T-cell (primary cell): ENCODE measurements at places on chromosomes 12 and 14. TPM values are rescaled to one million over a fixed set of nuclear protein-coding genes. Genes with fewer than 3 reads are reported as not detected.

- DNase-seq = no peak
Measured at GRCh38 chr12:94586589-94587259, 63.6 kb downstream of the TMCC3 start.

GRCh38 chr12:29559198-29559597, 61.7 kb upstream of the OVCH1 start:
- DNase-seq = no peak

- no peak for DNase-seq
Measured at GRCh38 chr12:81207173-81207572, 129.3 kb downstream of the ACSS3 start.

DNA sequence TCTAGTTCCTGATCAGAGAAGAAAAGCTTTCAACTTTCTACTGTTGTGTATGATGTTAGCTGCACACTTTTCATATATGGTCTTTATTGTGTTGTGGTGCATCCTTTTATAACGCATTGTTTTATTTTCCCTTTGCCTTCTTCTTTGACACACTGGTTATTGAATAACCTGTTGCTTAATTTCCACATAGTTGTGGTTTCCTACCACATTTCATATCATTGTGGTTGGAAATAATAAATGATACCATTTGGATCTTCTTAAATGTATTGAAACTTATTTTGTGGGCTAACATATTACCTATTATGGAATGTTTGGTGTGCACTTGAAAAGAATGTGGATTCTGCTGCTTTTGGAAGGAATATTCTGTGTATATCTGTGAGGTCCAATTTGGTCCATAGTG, 64.9 kb downstream of the GPHN start:
- no peak for DNase-seq

OR4E2 gene
- not detected for total RNA-seq

DNA sequence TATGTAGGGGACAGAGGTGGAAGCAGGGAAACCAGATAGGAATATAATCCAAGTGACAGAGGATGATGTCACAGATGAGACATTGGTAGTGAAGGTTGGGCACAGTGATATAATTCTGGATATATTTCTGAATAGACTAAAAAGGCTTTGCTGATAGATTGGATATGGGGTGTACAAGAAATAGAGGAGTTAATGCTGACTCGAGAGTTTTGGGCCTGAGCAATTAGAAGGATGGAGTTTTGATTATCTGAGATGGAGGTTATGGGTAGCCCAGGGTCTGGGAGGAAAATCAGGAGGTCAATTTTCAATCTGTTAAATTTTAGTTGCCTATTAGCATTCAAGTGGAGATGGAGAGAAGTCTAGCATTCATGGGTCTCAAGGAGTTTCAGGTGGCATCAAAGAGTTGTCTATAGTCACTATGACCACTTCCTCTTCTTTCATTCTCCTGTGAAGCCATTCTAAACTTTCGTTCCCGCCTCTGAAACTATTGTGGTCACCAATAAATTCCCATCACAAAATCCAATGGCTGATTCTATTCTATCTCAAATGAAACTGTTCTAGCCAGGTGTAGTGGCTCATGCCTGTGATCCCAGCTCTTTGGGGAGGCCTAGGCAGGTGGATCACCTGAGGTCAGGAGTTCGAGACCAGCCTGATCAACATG, 10.6 kb upstream of the ANO6 start:
- no peak for DNase-seq

GRCh38 chr14:33699300-33699983, 251.4 kb downstream of the EGLN3 start:
- no peak for DNase-seq
